Transverse colon (tissue), 4 donors: ENCODE measurements at places on chromosomes 1 and 21. TPM values are rescaled to one million over a fixed set of nuclear protein-coding genes. Genes with fewer than 3 reads are reported as not detected.

DNA sequence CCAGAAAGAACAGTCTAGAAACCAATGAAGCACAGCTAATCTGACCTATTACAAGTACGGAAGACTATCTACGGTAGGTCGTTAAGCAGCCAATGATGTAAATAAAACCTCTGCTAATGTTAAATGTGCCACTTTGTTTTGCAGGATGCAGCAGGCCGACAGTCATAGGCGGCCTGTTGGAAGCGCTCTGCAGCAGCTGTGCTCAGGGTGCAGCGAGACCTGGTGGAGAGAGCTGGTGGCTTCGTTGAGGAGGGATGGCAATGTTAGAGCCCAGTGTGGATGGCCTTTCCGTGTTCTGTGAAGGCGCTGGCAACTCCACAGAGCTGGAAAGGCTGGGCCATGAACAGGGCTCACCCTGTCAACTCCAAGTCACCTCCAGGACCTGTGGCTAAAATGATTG, 87.3 kb downstream of the PCP4 start:
- no peaks in the 10 kb centered on the region for H3K27me3 ChIP-seq
- no peaks in the 10 kb centered on the region for H3K4me1 ChIP-seq
- H3K36me3 ChIP-seq, result no peaks in the 10 kb centered on the region
- no peak overlapping the region for H3K27ac ChIP-seq
- no peak for DNase-seq

ANGEL2 gene
- total RNA-seq, result 33.2 TPM

DNA sequence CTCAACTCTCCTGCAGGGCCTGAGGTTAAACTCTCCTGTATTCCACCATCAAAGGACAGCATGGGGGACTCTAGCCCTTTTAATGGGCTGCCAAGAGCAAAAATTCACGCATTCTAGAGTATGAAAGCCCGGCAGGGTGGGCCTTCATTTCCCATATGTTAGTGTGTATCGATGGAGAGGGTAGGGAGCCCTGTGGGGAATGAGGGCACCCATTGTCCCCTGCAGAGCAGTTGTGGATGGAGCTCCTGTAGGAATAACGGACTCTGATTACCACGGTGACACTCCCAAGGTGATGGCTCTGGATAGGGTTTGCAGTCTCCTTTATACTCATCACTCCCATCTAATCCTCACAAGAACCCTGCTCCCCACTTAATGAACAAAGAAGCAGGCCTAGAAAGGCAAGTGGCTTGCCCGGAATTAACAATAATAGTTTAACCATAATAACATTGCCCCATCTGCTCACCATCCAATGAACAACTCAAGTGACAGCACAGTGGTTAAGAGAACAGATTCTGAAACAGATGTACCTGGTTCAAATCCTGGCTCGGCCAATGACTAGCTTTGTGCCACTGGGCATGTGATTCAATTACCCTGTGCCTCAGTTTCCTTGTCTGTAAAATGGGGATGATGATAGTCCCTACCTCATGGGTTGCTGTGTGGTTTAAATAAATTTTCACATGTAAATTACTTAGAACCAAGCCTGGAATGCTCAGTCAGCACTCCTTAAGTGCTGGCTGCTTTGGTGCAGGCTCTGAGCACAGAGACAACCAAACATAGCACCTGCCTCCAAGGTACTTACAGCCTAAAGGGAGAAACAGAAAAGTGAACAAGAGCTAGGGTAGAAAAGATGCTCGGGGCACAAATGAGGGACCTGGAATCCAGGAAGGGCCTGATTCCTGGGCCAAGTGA, 29.0 kb downstream of the HIVEP3 start:
- no peak overlapping the region for H3K4me3 ChIP-seq
- no peaks in the 10 kb centered on the region for H3K36me3 ChIP-seq
- no peak overlapping the region for H3K27ac ChIP-seq
- H3K27me3 ChIP-seq, result no peaks in the 10 kb centered on the region
- peaks cover 15% of the 10 kb centered on the region for H3K4me1 ChIP-seq

DNA sequence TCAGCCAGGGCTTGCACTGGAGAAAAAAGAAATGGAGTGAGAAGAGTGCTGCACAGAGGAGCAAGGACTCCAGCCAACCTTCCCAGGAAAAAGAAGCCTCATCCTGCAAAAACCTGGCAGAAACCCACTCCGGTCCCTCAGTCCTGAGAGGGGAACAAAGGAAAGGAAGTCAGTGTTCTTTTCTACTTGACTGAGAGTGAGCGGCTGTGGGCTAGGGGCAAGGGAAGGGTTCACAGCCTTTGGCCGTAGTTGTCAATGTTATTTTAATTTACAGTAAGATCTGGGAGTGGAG, 8.9 kb upstream of the GOLT1A start:
- peaks cover 6% of the 10 kb centered on the region for H3K4me1 ChIP-seq
- no peak for DNase-seq
- H3K27me3 ChIP-seq, result no peaks in the 10 kb centered on the region
- no peak overlapping the region for H3K27ac ChIP-seq
- H3K36me3 ChIP-seq, result peaks cover 3% of the 10 kb centered on the region

MAP3K7CL gene
- 4.0 TPM for total RNA-seq

- no peak overlapping the region for H3K27ac ChIP-seq
- peaks cover 46% of the 10 kb centered on the region for H3K4me1 ChIP-seq
- no peaks in the 10 kb centered on the region for H3K36me3 ChIP-seq
- no peak overlapping the region for H3K4me3 ChIP-seq
- no peak for DNase-seq
These were observed 2.4 kb downstream of the DMRTA2 start for GRCh38 chr1:50420689-50421365.

GRCh38 chr21:40569357-40569756, 277.6 kb downstream of the DSCAM start:
- no peak for DNase-seq
- H3K36me3 ChIP-seq, result no peaks in the 10 kb centered on the region
- no peaks in the 10 kb centered on the region for H3K27me3 ChIP-seq
- H3K27ac ChIP-seq, result no peak overlapping the region
- H3K4me1 ChIP-seq, result no peaks in the 10 kb centered on the region

SPRR3 gene
- not detected for total RNA-seq

GRCh38 chr1:192131914-192132313, 26.3 kb upstream of the RGS18 start:
- no peaks in the 10 kb centered on the region for H3K36me3 ChIP-seq
- no peak overlapping the region for H3K4me3 ChIP-seq
- no peaks in the 10 kb centered on the region for H3K27me3 ChIP-seq

RGS5 gene
- 55.6 TPM for total RNA-seq

ASCL5 gene
- not detected for total RNA-seq

GRCh38 chr1:93106226-93106625, 27.1 kb downstream of the MTF2 start:
- H3K27me3 ChIP-seq, result no peaks in the 10 kb centered on the region
- H3K27ac ChIP-seq, result no peak overlapping the region
- DNase-seq, result no peak
- H3K4me1 ChIP-seq, result peaks cover 15% of the 10 kb centered on the region

DNA sequence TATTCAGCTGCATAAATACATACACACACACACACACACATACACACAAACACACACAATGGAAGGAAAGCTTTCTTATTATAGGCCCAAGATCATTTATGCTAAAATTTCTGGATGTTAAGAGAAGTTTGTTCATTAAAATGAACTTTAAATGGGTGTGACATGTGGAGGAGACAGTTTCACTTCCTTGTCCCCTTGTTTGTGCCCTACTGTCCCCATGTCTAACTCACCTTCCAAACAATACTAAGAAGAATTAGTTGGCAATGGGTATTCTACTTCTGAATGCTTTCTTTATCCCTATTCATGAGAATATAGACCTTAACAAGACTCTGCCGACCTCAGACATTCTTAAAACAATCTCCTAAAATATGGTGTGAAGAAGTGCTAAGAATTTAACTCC, 63.5 kb upstream of the NRIP1 start:
- no peaks in the 10 kb centered on the region for H3K36me3 ChIP-seq
- no peak overlapping the region for H3K4me3 ChIP-seq
- H3K4me1 ChIP-seq, result peaks cover 6% of the 10 kb centered on the region
- H3K27me3 ChIP-seq, result no peaks in the 10 kb centered on the region

- no peaks in the 10 kb centered on the region for H3K4me1 ChIP-seq
- H3K4me3 ChIP-seq, result no peak overlapping the region
These were observed 12.3 kb downstream of the ZRANB2 start for GRCh38 chr1:71068325-71069240.

SPATA45 gene
- not detected for total RNA-seq

GRCh38 chr1:44834328-44834727, 8.7 kb downstream of the PTCH2 start:
- no peak for DNase-seq
- no peak overlapping the region for H3K27ac ChIP-seq
- no peaks in the 10 kb centered on the region for H3K27me3 ChIP-seq
- H3K36me3 ChIP-seq, result no peaks in the 10 kb centered on the region

- H3K36me3 ChIP-seq, result no peaks in the 10 kb centered on the region
- no peak for DNase-seq
- no peak overlapping the region for H3K4me3 ChIP-seq
These were observed 111.9 kb upstream of the SLC44A3 start for GRCh38 chr1:94708299-94708685.

GRCh38 chr1:231049121-231049979, 9.3 kb upstream of the FAM89A start:
- H3K4me3 ChIP-seq, result no peak overlapping the region
- no peaks in the 10 kb centered on the region for H3K36me3 ChIP-seq
- no peak overlapping the region for H3K27ac ChIP-seq
- peaks cover 5% of the 10 kb centered on the region for H3K4me1 ChIP-seq

MSH4 gene
- total RNA-seq, result not detected

GRCh38 chr1:115432061-115432460, 94.0 kb upstream of the NGF start:
- no peaks in the 10 kb centered on the region for H3K27me3 ChIP-seq
- H3K27ac ChIP-seq, result no peak overlapping the region
- no peak overlapping the region for H3K4me3 ChIP-seq
- no peaks in the 10 kb centered on the region for H3K4me1 ChIP-seq
- no peak for DNase-seq
- H3K36me3 ChIP-seq, result no peaks in the 10 kb centered on the region

XPR1 gene
- total RNA-seq, result 7.8 TPM

GRCh38 chr1:226784081-226785049, 45.3 kb upstream of the ITPKB start:
- H3K36me3 ChIP-seq, result no peaks in the 10 kb centered on the region
- no peak overlapping the region for H3K4me3 ChIP-seq
- H3K4me1 ChIP-seq, result no peaks in the 10 kb centered on the region
- H3K27me3 ChIP-seq, result no peaks in the 10 kb centered on the region
- DNase-seq, result no peak

- no peaks in the 10 kb centered on the region for H3K4me1 ChIP-seq
- H3K36me3 ChIP-seq, result no peaks in the 10 kb centered on the region
- peaks cover 12% of the 10 kb centered on the region for H3K27me3 ChIP-seq
- no peak overlapping the region for H3K4me3 ChIP-seq
These were observed 109.5 kb upstream of the SIM2 start for GRCh38 chr21:36589352-36589971.

DNA sequence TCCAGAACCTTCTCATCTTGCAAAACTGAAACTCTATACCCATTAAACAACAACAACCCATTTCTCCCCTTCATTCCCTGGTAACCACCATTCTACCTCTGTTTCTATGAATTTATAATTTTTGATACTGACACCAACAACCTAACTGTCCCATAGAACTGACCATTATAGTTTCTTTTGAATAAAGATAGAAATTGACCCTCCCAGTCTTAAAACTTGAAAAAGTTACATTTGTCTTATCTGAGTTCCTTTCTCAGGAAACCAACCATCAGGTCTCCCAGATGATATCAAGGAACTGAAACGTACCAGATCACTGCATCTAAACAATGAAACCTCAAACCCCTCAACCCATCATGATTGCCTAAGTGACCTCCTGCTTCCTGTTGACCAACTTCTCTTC, 27.1 kb downstream of the RNF115 start:
- no peak overlapping the region for H3K4me3 ChIP-seq
- H3K4me1 ChIP-seq, result no peaks in the 10 kb centered on the region
- no peaks in the 10 kb centered on the region for H3K36me3 ChIP-seq
- H3K27ac ChIP-seq, result no peak overlapping the region

GRCh38 chr1:240116831-240117769, 25.4 kb downstream of the FMN2 start:
- no peak for DNase-seq
- H3K4me3 ChIP-seq, result no peak overlapping the region
- H3K36me3 ChIP-seq, result no peaks in the 10 kb centered on the region
- no peaks in the 10 kb centered on the region for H3K27me3 ChIP-seq

DNA sequence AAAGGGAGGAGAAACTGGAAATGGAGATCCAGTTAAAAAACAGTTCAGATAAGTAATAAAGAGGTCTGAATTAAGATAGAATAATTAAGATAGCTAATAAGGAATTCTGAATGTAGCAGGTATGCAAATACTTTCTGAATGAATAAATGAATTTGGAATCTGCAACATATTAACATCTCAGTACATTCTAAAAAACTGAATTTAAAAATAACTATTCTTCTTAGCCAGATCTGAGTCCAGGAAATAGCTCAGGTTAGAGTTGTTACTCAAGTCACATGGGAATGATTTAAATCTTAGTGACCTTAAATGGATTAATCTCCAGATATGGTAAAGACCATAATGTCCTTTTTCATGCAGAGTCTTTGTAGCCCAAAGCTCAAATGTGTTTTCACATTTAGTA, 51.2 kb downstream of the EYA3 start:
- no peaks in the 10 kb centered on the region for H3K36me3 ChIP-seq
- H3K27ac ChIP-seq, result no peak overlapping the region
- no peaks in the 10 kb centered on the region for H3K27me3 ChIP-seq
- no peak overlapping the region for H3K4me3 ChIP-seq

DNA sequence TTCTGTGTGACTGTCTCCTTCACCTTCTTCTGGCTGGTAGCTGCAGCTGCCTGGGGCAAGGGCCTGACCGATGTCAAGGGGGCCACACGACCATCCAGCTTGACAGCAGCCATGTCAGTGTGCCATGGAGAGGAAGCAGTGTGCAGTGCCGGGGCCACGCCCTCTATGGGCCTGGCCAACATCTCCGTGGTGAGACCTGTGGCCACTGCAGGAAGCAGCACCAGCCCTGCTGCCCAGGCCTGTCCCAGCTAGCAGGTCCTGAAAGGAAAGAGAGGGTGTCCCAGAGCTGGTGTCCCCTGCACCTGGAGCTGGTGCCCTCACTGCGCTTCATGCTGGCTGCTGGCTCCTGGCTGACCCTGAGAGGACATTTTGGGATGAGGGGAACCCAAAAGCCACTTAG, 5.9 kb upstream of the ATXN7L2 start:
- H3K4me3 ChIP-seq, result no peak overlapping the region
- no peak overlapping the region for H3K27ac ChIP-seq
- H3K36me3 ChIP-seq, result no peaks in the 10 kb centered on the region
- peaks cover 4% of the 10 kb centered on the region for H3K27me3 ChIP-seq
- H3K4me1 ChIP-seq, result peaks cover under 1% of the 10 kb centered on the region

DNA sequence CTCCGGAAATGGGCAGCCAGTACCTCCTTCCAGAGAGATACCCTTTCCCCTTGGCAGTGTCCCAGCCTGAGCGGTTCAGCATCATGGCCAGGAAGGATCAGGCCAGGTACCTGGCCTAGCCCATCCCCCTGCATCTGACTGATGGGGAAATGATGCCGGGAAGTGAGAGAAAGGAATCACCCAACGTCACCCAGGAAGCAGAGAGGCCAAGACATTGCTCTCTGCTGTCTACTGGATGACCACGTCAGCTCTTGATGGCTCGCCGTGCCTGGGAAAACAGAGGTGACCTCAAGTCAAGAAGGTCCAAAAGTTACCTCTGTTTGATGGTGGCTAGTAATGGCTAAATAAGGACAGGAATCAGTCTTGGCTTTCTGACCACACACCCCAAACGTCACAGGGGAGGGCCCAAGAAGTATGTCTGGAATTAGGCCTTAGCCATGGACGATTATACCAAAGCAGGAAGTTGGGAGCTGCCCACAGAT, 79.0 kb downstream of the MRPL37 start:
- H3K27ac ChIP-seq, result peak overlapping the region; percentile 90
- peaks cover 58% of the 10 kb centered on the region for H3K4me1 ChIP-seq
- DNase-seq, result no peak
- no peaks in the 10 kb centered on the region for H3K36me3 ChIP-seq

GRCh38 chr21:42314616-42315295, 453 bp downstream of the TFF3 start:
- DNase-seq, result peak; percentile 59
- H3K27ac ChIP-seq, result peak overlapping the region; percentile 83
- H3K4me3 ChIP-seq, result peak overlapping the region; percentile 6
- H3K27me3 ChIP-seq, result no peaks in the 10 kb centered on the region
